Upper lobe of left lung (tissue), 6 donors: ENCODE measurements at places on chromosomes 12 and 14.

GRCh38 chr12:68159681-68160304 is at the start of gene IFNG:
Gene IFNG (minus strand): TSS chr12:68159740. CDS start chr12:68159615, 125 bp downstream.
- no peaks in the 10 kb centered on the region for H3K36me3 ChIP-seq
- H3K27ac ChIP-seq = no peak within 1 kb of the TSS
- no peaks in the 10 kb centered on the region for H3K4me1 ChIP-seq
- no peak for DNase-seq
- no peak within 1 kb of the TSS for H3K4me3 ChIP-seq

- DNase-seq = no peak
- H3K27ac ChIP-seq = peak overlapping the region; percentile 11
- no peaks in the 10 kb centered on the region for H3K27me3 ChIP-seq
These were observed 48.5 kb downstream of the BAZ2A start for GRCh38 chr12:56581418-56582145.

DNA sequence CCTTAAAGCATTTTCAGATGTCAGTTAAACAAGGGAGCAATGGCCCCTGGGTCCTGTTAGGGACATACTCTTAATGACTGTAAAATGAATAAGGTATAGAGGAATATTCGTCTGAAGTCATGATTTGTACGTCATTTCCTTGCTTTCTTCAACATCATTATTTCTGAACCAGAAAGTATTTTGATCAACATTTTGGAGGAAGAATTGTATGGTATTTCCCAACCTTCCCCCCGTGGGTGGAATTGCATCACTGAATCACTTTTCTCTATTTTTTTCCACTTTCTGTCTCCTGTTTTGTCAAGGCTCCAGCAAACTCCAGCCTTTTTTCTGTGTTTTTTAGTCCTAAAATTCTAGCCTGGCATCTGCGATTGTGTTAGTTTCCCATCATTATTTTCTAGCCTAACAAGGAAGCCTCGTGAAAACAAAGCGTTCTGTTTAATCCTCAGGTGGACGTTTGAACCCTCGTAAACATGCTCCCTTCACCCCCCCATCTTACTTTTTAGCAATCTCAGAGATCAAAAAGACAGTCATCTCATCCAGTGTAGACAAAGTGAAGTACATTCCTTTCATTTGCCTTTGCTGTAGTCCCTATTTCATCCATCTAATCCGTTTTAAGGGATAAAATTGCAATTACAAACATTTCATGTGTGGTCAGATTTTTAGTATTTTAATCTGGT is 62.3 kb downstream of the ETV6 start:
- DNase-seq = no peak
- peaks cover 29% of the 10 kb centered on the region for H3K4me1 ChIP-seq
- H3K36me3 ChIP-seq = no peaks in the 10 kb centered on the region

GRCh38 chr14:23454445-23454856 is 15.1 kb upstream of the NGDN start:
- no peak overlapping the region for H3K4me3 ChIP-seq
- DNase-seq = no peak
- no peaks in the 10 kb centered on the region for H3K27me3 ChIP-seq
- H3K36me3 ChIP-seq = no peaks in the 10 kb centered on the region
- no peak overlapping the region for H3K27ac ChIP-seq
- H3K4me1 ChIP-seq = no peaks in the 10 kb centered on the region

DNA sequence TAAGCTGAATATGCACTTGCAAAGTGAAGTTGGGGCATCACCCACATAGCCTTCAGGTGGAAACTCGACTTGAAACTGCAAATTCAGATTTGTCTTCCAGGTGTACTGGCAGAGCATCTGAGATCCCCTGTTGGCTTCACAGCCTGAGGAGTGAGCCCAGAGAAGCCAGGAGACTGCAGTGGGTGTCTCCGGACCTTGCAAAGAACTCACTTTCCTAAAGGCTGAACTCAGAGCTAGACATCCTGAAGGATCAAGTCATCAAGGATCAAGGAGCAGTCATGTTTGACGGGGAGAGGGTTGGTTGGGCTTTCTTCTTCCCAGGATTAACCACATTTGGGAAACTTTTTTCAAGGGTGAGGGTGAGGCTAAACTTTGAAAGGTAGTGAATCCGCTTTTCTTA is 9.1 kb upstream of the HOXC13 start:
- H3K4me3 ChIP-seq = no peak overlapping the region
- DNase-seq = no peak

GRCh38 chr14:23654231-23654630 is 18.1 kb downstream of the DHRS2 start:
- no peaks in the 10 kb centered on the region for H3K4me1 ChIP-seq
- H3K4me3 ChIP-seq = no peak overlapping the region
- no peaks in the 10 kb centered on the region for H3K36me3 ChIP-seq
- no peaks in the 10 kb centered on the region for H3K27me3 ChIP-seq
- H3K27ac ChIP-seq = no peak overlapping the region

DNA sequence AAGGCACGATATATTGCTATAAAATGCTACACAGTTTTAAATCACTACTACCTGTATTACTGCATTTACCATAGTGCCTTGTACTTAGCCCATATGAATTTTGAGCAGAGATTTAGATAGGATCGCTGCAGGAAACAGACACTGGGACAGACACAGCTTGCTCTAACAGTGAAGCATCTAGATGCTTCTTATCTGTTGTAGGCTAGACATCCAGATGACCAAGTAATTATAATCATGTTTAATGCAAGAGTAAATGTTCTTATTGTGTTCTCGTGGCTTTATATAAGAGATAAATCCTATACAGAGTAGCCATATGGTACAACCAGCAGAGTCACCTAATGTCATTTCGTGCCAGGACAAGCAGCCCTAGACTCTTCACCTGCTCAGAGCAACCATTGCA is 92.8 kb downstream of the ASCL1 start:
- no peaks in the 10 kb centered on the region for H3K36me3 ChIP-seq
- H3K27me3 ChIP-seq = no peaks in the 10 kb centered on the region
- no peak for DNase-seq
- H3K4me3 ChIP-seq = no peak overlapping the region
- H3K4me1 ChIP-seq = no peaks in the 10 kb centered on the region

DNA sequence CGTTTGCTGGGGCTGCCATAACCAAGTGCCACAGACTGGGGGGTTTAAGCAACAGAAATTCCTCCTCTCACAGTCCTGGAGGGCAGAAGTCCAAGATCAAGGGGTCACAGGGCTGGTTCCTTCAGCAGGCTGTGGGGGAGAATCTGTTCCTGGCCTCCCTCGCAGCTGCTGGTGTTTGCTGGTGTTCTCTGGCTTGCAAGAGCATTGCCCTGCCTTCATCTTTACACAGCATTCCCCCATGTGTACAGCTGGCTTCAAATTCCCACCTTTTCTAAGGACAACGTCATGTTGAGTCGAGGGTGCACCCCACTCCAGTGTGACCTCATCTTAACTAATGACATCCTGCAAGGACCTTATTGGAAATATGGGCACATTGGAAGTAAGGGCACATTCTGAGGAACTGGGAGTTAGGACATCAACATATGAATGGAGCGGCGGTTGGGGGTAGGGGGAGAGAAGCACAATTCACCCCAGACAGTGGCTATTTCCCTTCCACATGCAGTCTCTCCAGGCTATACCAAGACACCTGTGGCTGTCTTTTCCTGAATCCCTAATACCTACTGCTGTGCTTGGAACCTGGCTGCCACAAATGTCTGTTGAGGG is 123.6 kb downstream of the FOXN3 start:
- no peak overlapping the region for H3K27ac ChIP-seq
- H3K4me1 ChIP-seq = no peaks in the 10 kb centered on the region
- H3K36me3 ChIP-seq = no peaks in the 10 kb centered on the region
- no peaks in the 10 kb centered on the region for H3K27me3 ChIP-seq
- no peak for DNase-seq
- no peak overlapping the region for H3K4me3 ChIP-seq

DNA sequence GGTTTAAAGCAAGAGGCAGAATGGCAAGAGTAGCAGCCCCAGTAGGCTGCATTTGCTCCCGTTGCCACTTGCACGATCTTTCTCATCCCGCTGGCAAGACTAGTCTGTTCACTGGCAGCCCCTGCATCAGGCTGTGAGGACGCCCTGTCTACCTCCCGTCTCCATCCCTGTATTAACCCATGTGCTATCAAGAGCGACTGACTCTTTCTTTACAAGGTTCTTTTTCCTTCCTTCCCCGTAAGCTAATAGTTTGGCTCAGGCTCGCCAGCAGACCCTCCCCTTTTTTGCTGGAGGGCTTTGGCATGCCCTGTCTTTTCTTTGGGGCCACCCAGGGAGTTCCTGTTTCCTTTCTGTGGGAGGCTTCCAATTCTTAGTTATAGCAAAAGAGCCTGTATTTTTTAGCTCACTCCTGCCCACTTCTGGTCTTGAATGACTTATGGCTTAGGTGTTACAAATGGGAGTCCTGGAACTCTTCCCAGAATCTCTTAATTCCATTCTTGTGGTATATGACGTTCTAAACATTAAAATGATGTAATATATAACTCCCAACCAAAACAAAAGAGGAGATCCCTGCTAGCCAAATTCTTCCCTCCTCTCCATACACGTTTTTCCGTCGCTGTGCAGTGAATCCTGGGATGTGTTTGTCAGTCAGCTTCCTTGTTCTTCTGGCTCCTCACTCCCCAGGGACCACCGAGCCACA is 149.0 kb downstream of the PRKCH start:
- peaks cover 82% of the 10 kb centered on the region for H3K4me1 ChIP-seq
- H3K4me3 ChIP-seq = no peak overlapping the region
- H3K27me3 ChIP-seq = no peaks in the 10 kb centered on the region
- no peak for DNase-seq
- peak overlapping the region; percentile 90 for H3K27ac ChIP-seq
- no peaks in the 10 kb centered on the region for H3K36me3 ChIP-seq

GRCh38 chr14:91998667-91999570 is 40.9 kb downstream of the TRIP11 start:
- H3K27me3 ChIP-seq = no peaks in the 10 kb centered on the region
- H3K4me1 ChIP-seq = peaks cover 20% of the 10 kb centered on the region
- H3K27ac ChIP-seq = no peak overlapping the region
- no peak for DNase-seq

- no peak overlapping the region for H3K4me3 ChIP-seq
- no peaks in the 10 kb centered on the region for H3K27me3 ChIP-seq
- no peaks in the 10 kb centered on the region for H3K36me3 ChIP-seq
- no peak for DNase-seq
- peaks cover 3% of the 10 kb centered on the region for H3K4me1 ChIP-seq
These were observed 1.7 kb downstream of the FAIM2 start for GRCh38 chr12:49901986-49902385.

DNA sequence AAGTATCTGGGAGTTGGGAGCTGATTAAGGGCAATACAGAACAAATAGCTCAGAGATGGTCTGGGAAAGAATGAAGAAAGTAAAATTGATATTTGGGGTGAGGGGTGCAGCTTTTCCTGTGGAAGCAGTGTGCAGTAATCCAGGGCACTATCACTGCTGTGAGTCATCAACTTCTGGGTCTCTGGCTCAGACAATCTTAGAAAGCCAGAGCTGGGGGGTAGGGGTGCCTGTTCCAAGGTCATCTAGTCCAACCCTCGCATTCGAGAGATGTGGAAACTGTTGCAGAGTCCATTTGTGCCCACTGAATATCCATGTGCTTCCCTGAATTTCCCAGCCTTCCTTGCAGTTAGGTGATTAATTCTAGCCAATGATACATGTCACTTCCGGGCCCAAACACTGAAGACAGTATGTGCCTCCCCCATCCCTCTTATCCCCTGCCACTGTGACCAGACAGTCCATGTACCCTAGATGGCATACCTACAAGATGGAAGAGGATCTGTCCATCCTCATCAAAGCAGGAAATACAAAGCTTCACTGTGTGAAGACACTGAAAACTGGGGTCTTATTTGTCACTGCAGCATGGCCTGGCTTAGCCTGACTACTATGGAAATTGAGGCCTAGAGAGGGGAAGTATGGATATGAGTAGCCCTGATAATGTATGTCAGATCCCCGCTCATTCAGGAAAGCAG is 51.9 kb downstream of the ZFP36L1 start:
- H3K4me1 ChIP-seq = peaks cover 10% of the 10 kb centered on the region
- no peak overlapping the region for H3K27ac ChIP-seq
- H3K36me3 ChIP-seq = no peaks in the 10 kb centered on the region
- no peaks in the 10 kb centered on the region for H3K27me3 ChIP-seq
- DNase-seq = no peak

GRCh38 chr14:68939181-68939892 is 39.8 kb downstream of the ACTN1 start:
- DNase-seq = no peak
- peaks cover 50% of the 10 kb centered on the region for H3K4me1 ChIP-seq
- peak overlapping the region; percentile 55 for H3K27ac ChIP-seq
- H3K36me3 ChIP-seq = no peaks in the 10 kb centered on the region
- no peak overlapping the region for H3K4me3 ChIP-seq

- no peaks in the 10 kb centered on the region for H3K27me3 ChIP-seq
- peaks cover 56% of the 10 kb centered on the region for H3K36me3 ChIP-seq
- no peaks in the 10 kb centered on the region for H3K4me1 ChIP-seq
- no peak overlapping the region for H3K27ac ChIP-seq
- DNase-seq = no peak
These were observed 47.9 kb downstream of the ANKRD9 start for GRCh38 chr14:102461490-102462338.

DNA sequence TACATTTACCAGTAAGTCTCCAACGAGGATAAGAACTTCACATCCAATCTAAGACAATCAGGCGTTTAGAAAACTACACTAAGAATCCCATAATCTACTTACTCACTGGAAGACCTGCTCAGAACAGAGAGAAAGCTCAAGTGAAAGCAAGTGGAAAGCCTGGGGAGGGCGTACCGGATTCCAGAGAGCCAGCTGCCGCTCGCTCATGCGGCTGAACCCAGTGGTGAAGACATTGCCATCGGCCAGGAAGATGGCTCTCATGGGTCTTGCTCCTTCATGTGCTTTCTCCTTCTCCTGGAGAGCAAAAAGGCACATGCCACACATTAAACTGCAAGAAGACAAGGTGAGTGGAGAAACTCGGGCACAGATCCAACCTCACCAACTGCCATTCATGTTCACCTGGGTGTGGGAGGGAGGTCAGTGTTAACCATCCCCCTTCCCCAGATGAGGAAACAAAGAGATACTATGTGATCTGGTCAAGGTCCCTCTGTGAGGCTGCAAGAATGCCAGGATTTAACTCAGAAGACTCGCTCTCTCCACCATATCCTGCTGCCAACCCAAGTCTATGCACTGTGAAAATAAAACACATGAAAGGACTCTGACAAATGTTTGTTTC is 23.5 kb upstream of the SELPLG start:
- H3K4me1 ChIP-seq = no peaks in the 10 kb centered on the region
- H3K4me3 ChIP-seq = no peak overlapping the region
- no peak for DNase-seq

DNA sequence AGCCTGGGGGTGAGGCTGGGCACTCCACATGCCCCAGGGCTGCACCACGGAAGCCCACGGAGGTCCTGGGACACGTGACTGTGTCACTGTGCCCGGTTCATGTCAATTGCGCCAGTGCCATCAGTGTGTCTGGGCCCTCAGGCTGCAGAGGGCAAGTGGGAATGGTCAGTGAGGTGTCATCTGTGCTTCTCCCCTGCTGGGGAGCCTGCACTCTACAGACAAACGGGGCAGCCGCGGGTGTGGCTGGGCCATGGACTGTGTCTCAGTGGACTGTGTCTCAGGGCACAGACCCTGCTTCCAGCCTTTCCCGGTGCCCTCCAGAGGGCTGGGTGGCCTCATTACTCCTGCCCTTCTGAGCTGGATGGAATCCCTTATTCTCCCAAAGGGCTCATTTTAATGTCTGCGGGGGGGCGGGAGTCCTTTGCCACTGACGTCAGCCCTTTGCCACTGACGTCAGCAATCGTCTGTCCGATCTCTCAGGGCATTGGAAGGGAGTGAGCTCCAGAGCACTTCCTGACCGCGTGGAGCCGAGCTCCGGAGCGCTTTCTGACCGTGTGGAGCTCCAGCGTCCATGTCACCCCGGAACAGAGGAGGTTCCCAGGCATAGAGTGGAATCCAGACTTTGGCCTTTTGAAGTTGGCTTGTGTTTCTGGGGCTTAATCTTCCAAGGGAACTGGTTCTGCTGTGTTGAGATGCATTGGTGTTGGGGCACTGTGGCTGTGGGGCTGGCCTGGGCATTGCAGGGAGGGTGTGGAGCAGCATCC is 72.4 kb downstream of the ADGRD1 start:
- no peak overlapping the region for H3K4me3 ChIP-seq
- no peaks in the 10 kb centered on the region for H3K27me3 ChIP-seq
